Right renal pelvis (tissue), 4 donors: ENCODE measurements at places on chromosomes 3 and 15.

DNA sequence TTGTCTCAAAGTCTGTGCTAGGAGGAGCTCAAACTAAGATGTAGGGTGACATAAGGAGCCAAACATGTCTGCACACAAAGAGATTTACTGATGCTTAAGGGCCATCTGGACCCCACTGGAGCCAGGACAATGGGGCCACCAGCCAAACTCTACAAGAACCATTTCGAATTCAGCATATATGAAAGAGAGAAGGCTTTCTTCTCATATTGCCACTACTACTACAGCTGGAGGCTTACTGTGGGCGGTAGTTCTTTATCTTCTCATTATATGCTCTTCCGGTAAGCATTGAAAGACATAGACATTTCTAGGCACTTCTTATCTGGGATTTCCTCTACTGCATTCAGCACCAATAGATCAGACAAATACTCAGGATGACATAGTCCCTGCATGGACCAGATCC, 404.4 kb upstream of the PROK2 start:
- DNase-seq = no peak

DNA sequence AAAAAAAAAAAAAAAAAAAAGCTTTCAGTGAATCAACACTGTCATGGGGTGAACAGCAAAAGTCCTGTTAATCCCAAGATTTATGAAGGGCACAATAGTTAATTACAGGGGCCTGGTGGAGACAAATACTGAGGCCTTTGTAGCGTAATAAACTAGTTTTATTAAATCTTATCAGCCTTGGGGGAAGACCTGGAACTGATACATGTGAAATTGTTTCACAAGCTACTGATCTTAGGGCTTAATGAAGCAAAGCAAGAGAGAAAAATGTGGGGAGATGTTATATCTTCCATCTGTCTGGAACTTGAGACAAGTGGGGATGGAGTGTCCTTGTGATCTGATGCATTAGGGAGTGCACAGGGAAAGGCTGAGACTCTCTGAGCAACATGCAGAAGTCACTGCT, 47.9 kb upstream of the OSBPL11 start:
- peak; percentile 44 for DNase-seq

DNA sequence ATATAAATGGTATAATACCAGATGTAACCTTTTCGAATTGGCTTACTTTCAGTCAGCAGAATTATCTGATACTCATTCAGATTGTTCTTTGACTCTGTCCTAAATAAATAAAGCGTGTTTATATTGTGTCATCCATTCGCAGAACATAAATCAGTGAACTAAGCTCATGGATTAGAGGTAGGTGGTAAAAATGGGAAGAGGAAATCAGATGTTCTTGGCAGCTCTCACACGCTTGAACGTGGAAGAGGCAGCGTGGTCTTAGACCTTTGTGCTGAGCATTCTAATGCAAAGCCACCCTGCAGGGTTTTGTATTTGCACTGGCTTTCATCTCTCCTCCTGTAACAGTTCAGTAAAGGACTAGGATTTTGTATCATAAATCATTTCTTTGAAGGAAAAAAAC, 441.4 kb downstream of the GABRG3 start:
- DNase-seq = no peak

GRCh38 chr15:38680775-38681174, 116.2 kb upstream of the RASGRP1 start:
- DNase-seq = no peak

GRCh38 chr3:43704697-43705096, 14.0 kb downstream of the ABHD5 start:
- DNase-seq = no peak

GRCh38 chr3:185042312-185043050, 110.4 kb downstream of the C3orf70 start:
- no peak for DNase-seq

GRCh38 chr3:10108091-10108490, at the start of gene FANCD2OS:
Gene FANCD2OS, minus strand, starts transcription at chr3:10108255. Its CDS starts 3,481 bp downstream, at chr3:10104774.
- DNase-seq = no peak

DNA sequence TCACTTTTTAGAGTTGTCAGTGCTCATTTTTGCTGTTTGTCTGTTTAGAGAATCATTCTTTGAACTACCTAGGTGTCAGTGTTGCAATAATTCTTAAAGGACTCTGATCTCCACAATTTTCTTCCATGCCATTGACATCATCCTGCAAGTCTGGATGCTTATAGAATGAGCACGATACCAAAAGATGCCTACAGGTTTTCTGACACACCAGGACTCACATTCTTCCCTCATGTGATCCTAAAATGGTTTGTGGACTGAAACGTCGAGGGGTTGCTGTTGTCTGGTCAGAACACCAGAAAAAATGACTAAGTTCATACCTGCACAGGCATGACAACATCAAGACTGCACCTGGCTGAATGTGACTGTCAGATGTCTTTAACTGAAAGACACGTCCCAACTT, 95.9 kb downstream of the SEMA5B start:
- no peak for DNase-seq

- no peak for DNase-seq
Measured at GRCh38 chr15:62803856-62804400, 238.6 kb upstream of the TPM1 start.

DNA sequence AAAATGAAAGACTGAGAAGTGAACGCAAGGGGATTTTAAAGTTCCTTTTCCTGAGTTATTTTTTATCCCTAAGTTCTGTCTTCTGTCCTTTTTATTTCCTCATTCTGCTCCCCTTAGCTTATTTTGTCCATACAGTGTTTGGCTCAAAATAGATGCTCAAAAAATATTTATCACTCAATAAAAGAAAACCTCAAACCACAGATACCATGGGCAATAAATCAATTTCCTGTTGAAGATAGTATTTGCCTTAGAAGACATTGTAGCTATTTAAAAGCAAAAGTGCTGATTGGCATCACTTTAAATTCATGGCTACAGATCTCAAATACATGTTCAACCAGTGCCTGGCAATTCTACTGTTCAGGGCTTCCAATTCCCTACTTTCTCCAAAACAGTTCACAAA, 316.5 kb upstream of the ADAMTS9 start:
- no peak for DNase-seq

DNA sequence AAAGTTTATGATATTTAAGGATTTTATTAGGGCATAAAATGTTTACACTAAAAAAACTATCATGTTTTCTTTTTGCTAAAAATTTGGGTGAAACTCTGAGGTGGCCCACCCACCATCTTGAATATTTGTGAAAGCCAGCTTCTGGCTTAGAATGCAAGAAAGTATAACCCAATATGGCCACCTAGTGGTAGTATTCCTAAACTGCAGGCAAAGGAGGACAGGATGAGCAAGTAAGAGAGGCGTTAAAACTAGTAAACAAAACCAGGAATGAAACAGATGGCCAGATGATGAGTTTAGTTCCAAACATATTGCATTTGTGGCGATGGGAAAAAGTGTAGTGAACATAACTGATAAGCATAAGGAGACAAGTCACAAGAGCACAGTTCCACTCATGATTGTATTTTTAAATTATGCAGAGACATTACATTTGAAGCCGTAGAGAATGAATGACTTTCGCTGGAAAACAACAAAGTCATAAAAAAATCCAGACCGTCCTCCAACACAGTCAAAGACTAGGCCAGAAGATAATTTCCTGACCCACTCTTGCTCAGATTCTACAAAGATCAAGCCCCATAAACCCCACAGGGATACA, 103.3 kb upstream of the PRTG start:
- DNase-seq = peak; percentile 76

GRCh38 chr3:108099244-108099643, 8.4 kb upstream of the CD47 start:
- no peak for DNase-seq

GRCh38 chr3:5192571-5193365, 5.3 kb downstream of the EDEM1 start:
- no peak for DNase-seq

- DNase-seq = no peak
Measured at GRCh38 chr3:140595295-140595694, 82.6 kb upstream of the TRIM42 start.

DNA sequence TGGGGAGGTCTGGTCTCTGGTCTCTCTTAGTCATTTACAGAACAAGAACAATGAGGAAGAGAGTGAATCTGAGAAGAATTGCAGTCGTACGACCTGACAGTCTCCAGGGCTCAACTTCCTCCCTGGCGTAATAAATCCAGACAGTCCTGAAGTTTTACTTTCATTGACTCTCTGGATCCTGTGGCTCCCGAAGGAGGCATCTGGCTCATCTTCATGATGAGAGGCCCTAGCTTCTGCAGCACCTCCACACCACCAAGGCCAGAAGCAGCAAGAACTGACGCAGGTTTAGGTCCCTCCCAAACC, 11.8 kb upstream of the CYFIP1 start:
- DNase-seq = no peak

DNA sequence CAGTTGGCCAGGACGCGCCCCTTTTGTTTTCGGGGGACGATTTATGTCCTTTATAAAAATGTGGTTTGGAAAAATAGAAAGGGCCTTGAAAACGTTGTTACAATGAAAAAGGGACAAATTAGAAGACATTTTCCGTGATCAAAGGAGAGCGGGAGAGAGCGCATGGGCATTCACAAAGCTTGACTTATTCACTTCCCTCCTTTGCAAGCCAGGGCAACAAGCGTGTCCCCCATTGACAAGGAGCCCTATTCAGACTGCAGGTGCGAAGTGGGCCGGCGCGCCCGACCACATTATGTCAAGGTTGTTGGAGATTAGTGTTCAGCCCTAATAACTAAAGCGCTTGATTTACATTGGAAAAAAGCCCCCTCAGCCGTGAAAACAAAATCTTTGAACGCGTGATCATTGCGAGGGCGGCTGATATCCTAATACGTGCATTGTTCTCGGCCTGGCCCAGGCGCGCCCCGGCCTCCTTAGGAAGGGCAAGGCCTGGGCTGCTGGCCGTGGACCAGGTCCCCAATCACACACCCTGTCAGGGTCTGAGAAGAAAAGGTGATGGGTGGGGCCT, 25.9 kb downstream of the ZIC4 start:
- DNase-seq = no peak

DNA sequence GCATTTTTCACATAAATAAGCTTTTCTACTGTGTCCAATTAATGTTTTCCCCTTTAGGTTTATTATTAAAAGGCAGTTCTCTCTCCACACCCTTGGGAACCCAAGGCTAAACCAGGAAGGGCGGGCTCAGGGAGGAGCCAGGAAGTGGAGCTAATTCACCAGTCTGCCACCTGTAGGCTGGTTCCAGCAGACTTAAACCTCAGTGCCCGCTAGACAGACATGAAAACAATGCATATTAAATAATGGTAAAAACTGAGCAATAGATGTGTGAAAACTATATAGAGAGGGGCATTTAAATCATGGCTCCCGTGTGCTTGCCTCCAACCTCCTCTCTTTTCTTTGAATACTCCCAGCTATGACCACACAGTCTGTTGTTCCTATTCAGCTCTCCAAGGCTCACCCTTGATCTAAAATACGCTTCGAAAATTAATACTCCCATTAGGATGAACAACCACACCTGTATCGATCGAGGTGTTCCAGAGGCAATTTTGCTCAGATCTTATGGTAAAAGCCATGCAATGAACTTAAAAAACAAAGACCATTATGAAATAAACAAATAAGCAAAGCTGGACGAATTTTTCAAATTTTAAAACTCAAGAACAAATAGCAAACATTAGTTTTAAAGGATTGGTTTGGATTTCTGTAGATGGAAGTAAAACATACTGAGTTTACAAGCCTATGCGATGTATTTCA, 253.3 kb downstream of the TJP1 start:
- no peak for DNase-seq

GRCh38 chr15:59011262-59011952, 23.9 kb downstream of the RNF111 start:
- no peak for DNase-seq

DNA sequence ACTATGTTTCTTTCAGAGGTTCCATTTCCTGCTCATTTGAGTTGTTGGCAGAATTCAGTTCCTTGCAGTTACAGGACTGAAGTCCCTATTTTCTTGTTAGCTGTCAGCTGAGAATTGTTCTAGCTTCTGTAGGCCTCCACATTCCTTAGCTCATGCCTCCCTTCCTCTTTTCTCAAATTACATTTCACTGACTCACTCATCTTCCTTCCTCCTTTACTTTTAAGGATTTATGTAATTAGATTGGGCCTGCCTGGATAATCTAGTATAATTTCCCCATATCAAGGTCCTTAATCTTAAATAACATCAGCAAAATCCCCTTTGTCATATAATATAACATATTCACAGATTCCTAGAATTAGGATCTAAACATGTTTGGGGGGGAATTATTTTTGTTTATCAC, 40.6 kb upstream of the RBMS3 start:
- DNase-seq = no peak

- DNase-seq = no peak
Measured at GRCh38 chr3:44960387-44961026, 15.5 kb downstream of the ZDHHC3 start.

- no peak for DNase-seq
Measured at GRCh38 chr3:28050885-28051284, 190.5 kb upstream of the CMC1 start.

- no peak for DNase-seq
Measured at GRCh38 chr15:79436037-79436780, 4.1 kb downstream of the MINAR1 start.

- no peak for DNase-seq
Measured at GRCh38 chr3:27616031-27616430, 106.1 kb downstream of the EOMES start.

DNA sequence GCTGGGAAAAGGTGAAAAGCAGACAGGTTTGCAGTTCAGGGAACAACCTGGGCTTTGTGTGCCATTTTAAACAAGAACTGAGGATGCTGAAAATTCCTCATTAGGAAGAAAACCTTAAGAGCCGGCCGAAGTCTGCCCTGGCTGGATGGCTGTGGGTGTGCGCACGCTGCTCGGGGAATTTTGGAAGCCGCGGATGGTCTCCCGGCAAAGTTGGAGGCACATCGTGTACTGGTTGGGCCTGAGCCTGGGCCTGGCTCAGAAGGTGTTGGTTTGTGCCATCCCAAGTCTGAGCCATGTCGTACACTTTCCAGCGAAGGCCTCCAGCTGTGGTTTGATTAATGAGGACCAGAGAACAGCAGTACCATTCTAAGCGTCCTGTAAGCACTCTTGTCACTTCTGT, 188.2 kb downstream of the ATP10A start:
- DNase-seq = no peak

DNA sequence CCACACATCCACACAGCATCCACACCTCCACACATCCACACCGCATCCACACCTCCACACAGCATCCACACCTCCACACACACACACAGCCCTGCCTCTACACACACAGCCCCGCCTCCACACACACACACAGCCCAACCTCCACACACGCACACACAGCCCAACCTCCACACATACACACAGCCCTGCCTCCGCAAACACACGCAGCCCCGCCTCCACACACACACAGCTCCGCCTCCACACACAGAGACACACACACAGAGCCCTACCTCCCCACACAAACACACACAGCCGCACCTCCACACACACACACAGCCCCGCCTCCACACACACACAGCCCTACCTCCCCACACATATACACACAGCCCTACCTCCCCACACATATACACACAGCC, 4.7 kb downstream of the MESP1 start:
- no peak for DNase-seq

DNA sequence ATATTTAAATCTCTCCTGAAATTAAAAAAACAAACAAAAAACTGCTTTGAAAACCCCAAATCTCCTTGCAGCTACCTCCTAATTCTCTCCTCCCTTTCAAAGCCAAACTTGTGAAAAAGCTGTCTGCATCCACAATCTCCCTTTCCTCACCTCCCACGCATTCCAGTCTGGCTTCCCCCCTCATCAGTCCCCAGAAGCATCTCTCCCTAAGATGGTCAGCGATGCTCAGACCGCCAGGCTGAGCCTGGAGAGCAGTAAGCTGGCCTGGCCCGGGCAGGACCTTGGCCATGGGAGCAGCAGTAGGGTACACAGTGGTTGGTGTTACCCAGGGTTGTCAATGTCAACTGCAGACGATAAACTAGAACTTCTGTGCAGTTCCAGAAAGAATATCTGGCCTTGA, 32.9 kb upstream of the BLM start:
- no peak for DNase-seq
